Stimulated activated CD4-positive, alpha-beta T cell treated with anti-CD3 and anti-CD28 coated beads, Interleukin-4, amount 100 ng/mL, for 48 hours (primary cell): ENCODE measurements at places on chromosomes 2 and 18.
A peak's percentile ranks its signal among the peaks of the same experiment; 100 is the strongest.

GRCh38 chr18:13574355-13574754 lies 152.0 kb downstream of the FAM210A start:
- DNase-seq, result no peak

GRCh38 chr18:48621240-48621639 lies 82.4 kb downstream of the CTIF start:
- no peak for DNase-seq

DNA sequence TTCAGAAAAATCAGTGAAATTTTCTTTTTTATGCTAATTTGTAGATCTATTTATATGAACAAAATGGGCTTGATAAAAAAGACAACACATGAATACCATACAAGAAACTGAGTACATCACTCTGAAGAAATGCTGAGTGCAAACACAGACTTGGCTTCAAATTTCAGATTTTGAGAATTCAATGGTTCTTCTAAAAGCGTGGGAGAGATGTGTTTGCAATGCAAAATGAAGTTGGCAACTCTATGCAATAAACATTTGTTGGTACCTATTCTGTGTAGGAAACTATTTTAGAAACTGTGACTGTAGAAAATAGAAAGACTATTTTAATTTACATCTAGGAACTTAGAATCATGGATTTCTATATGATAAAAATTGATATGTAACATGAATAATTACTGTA lies 1834.1 kb upstream of the CELF4 start:
- no peak for DNase-seq

DNA sequence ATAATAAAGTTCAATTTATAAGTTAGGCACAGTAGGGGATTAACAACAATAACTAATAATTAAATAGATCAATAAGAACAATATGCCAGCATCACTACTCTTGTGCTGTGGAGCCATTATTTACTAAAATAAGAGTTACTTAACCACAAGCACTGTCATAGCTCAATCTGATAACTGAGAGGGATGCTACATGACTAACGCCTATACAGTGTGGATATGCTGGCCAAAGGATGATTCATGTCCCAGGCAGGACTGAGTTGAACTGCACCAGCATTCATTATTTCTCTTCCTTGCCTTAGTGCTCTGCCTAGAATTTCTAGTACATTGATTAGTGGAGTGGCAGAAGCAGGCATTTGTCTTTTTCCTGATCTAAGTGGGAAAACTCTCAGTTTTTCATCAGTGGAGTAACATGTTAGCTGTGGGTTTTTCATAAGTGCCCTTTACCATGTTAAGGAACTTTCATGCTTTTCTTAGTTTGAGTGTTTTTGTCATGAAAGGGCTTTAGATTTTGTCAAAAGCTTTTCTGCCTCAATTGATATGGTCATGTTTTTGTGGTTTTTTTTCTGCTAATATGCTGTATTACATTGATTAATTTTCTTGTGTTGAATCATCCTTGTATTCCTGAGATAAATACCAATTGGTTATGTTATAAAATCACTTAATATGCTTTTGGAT lies 21.7 kb downstream of the KIAA1328 start:
- DNase-seq, result no peak

DNA sequence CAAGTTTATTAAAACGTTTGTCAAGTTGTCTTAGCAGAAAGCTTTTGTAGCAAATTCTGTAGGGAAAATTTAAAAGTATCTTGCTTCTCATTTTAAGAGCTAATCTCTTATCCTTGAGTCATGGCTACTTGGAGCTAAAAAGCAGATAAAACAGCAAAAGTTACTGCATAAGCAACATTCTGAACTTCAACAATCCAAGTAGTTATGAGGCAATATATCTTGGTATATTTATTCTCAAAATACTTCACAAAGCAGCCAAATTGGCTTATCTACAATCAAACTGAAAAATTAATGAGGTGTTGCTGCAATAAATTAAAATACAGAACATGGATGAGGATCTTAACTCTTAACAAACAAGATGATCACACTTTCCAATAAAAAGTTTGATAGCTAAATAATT lies 306.5 kb downstream of the PIEZO2 start:
- no peak for DNase-seq

DNA sequence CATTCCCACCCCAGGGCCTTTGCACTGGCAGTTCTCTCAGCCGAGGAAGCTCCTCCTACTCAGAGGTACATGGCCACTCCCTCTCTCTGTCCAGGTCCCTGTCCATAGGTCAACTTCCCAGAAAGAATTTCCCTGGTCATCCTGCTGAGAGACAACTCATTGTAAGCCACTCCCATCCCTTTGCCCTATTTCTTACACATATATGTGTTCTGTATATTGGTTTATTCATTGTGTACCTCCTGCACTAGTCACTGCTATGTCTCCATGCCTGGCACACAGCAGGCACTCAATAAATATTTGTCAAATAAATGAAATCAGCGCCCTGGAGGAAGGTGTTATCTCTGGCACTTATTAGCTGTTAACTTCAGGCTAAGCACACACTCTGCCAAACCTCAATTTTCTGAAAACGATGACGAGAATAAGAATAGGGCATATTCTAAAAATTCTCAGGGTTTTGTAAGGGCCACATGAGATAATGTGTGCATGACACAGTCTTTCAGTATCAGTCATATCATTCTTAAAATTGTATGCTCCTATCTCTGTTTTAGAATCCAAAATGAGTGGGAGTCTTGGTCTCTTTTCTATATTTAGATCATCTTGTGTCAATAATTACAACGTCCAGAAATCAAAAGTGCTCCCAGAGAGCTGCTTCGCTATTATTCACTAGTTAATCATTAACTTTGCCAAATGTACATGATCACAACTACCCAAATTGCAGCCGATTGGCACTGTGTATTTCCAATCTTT lies 198.0 kb downstream of the ALK start:
- DNase-seq, result no peak

GRCh38 chr18:52130624-52131301 lies 209.2 kb upstream of the DCC start:
- no peak for DNase-seq

- DNase-seq, result no peak
Measured at GRCh38 chr2:157874997-157875640, 1.0 kb downstream of the ACVR1 start.

- no peak for DNase-seq
Measured at GRCh38 chr2:240629968-240630770, 4.9 kb downstream of the GPR35 start.

DNA sequence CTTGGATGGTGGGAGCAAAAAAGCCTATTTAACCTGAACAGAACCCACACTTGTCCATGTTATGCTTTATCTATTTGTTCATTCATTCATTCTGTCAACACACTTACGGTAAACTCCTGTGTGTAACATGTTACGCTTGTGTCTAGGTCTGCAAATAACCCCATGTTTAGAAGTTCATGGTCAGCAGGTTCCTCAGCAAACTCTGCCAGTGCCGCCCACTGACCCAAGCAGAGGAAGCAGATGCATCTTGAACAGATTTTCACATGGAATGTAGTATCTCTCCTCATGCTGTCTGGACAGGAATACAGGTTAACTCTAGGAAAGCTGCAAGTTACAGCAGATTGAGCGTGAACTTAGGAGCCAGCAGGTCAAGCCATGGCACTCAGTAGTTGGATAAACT lies 213.7 kb upstream of the COPS8 start:
- DNase-seq, result no peak

GRCh38 chr2:48781366-48781765 lies 25.8 kb upstream of the LHCGR start:
- DNase-seq, result no peak

DNA sequence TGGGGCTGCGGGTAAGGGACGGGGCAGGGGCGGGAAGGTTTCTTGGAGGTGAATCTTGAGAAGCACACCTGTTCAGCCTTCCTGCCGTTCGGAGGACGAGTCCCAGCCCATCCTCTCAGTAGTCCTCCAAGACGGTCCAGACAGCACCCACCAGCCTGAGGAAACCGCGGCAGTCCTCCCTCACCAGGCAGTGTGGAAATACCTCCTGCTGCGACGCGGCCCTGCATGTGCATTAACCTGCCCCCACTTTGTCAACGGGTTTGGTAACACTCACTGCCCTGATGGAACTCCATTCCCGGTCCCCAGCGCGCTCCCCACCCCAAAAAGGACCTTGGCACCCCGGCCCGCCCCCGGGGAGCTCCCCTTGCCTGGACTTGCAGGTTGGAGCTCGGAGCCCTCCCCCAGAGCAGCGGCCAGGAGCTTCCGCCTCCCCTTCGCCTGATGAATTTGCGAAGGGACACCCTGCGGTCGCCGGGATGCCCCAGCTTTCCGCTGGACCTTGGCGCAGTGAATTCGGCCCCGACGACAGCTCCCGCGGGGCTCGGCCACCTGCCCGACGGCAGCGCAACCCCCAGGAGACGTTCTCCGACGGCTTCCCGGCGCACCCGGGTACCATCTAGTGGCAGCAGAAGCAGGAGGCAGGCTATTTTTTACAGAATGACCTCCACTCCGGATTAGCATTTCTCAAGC lies 31.5 kb downstream of the ACVR1C start:
- peak; percentile 55 for DNase-seq

DNA sequence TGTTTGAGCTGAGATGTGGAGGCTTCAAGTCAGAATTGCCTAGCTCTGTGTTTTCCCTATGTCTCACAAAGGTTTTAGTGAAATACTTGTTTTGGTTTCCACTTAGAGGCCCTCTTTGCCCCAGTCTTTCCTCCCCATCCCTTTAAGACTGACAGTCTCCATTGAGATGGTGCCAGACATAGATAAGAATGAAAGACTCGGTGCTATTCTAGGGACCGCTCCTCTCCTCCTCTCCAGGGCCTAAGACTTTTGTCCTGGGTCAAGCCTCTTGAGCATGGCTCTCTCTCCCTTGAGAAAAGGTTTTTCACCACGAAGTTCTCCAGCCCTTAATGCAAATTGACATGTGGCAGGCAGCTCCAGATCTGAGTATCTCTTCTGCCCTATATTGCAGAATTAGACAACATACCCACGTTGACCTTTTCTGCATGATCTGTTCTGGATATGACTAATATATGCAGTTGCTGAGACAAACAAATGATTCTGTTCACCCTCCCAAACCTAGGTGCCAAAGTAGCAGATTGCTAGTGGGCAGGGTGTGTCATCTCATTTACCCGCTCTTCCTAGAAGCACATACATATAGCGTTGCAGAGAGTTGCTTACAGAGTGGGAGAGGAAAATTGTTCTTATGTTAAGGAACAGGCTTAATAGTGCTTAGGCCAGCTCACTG lies 47.5 kb upstream of the ACSL3 start:
- peak; percentile 11 for DNase-seq

DNA sequence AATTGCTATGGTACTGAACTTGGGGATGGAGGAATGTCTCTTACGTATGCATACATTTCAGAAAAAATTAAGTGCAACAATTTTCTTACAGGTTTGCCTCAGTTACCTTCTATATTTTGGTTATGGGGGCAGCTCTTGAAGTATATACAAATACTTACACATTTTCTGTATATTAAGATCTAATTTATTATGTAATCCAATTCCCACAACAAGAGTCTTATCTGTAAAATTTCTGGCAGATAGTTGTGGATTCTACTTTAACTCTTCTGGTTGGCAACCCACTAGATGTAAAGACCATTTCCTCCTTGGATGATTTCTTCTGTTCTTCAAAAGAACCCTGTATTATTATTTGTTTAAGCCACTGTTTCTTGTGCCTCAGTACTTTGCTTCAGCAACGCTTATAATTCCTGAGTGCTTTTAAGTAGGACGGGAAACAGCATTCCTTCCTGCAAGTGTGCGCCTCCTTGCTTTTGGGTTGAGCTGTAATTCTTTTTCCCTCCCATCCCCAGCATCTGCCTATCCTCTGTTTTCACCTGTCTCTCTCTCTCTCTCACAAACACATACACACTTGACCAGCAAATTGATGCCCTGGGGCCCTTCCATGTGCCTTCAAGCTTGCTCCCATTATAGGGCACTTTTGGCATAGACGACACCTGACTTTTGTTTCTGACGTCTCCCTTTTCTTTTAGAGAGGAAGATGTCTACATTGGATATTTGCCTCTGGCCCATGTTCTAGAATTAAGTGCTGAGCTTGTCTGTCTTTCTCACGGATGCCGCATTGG lies 61.4 kb downstream of the ACSL3 start:
- DNase-seq, result no peak
